ENCODE measurements at places on chromosomes 11 and 22. TPM values are rescaled to one million over a fixed set of nuclear protein-coding genes. Genes with fewer than 3 reads are reported as not detected.

GRCh38 chr11:121656328-121657090 is 203.7 kb upstream of the SORL1-AS1 start:
- peak; percentile 80 for DNase-seq

- DNase-seq = no peak
Observed at GRCh38 chr11:96051820-96052219, 127.9 kb upstream of the MTMR2 start.

DNA sequence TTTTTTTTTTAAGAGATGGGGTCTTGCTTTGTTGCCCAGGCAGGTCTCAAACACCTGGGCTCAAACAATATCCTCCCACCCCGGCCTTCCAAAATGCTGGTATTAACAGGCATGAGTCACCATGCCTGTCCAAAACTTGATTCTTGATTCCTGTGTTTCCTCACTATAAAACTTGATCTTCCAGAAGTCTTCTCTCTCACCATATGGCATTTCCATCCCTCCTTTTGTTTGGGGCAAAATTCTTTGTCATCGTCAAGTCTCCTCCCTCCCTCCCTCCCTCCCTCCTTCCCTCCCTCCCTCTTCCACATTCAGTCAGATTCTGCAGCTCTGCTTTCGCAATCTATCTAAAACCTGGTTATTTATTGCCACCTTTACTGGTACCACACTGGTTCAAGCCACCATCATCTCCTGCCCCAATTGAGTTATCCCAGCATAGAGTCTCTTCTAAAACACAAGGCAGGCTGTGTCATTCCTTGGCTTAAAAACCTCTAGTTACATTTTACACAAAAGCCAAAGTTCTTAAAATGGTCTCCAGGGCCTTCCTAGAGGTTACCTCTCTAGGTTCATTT is 65.0 kb upstream of the HORMAD2 start:
- DNase-seq = no peak

- DNase-seq = no peak
Observed at GRCh38 chr11:129145276-129145675, 46.8 kb downstream of the ARHGAP32 start.

GRCh38 chr11:128685402-128686020 is 8.4 kb upstream of the FLI1 start:
- no peak for DNase-seq

DNA sequence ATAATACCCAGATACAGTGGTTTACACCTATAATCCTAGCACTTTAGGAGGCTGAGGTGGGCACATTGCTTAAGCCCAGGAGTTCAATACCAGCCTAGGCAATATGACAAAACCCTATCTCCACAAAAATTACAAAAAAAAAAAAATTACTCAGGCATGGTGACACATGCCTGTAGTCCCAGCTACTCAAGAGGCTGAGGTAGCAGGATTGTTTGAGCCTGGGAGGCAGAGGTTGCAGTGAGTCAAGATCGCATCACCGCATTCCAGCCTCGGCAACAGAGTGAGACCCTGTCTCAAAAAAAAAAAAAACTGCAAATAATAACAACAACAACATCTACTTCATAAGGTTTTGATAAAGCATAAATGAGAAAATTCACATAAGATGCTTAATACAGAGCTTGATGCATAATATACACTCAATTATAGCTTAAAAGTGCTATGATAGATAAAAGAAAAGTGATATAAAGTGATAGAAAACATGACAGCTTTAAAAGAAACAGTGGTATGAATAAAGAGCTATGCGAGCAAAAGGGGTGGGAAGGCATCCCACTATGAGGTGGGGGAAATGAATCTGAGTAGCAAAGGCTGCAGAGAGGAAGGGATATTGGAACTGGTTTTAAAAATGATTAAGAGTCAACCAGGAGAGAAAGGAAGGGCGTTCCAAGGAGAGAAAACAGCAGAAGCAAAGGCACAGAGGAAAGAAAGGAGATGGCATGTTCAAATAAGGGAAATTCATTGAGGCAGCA is 197.6 kb downstream of the KIF18A start:
- DNase-seq = no peak

Gene OR2AG1
- not detected for total RNA-seq

Gene LRP4
- 2.3 TPM for total RNA-seq

Gene PKP3
- 0.17 TPM for total RNA-seq

Gene LRRN4CL
- total RNA-seq = 48.2 TPM
